ENCODE measurements at places on chromosomes 13 and 19.

DNA sequence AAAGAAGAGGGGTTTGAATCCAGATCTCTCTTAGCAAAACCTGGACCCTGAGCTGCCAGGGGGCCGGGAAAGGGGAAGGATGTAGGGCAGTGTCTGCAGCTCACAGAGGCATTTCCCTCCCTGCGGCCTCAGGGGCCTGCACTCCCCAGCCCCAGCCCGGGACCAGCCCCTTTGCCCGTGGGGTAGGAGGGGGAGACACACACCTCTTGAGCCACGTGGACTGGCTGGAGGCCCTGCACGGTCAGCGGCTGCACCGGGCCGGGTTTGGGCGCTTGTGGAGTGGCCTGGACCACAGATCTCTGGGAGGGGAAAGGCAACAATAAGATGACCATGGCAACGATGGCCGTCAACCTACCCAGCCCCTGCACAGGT, 26.9 kb downstream of the RFX1 start:
- DNase-seq = no peak

DNA sequence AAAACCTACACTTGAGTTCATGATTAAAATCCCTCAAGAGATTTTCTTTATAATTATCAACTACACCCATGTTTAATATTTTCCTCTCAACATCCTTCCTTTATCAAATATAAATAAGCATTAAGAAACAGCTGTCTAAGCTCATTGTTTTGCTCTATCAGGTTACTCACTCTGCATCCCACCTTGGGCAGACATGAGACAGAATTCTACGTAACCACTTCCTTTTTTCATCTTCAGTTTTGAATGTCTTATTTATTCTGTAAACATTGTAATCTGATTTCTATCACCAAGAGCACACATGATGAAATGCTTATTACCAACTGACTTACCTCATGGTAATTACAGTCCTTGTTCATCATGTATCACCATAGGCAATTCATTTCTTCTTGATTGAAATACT, 1256.6 kb upstream of the ATXN8OS start:
- DNase-seq = no peak

DNA sequence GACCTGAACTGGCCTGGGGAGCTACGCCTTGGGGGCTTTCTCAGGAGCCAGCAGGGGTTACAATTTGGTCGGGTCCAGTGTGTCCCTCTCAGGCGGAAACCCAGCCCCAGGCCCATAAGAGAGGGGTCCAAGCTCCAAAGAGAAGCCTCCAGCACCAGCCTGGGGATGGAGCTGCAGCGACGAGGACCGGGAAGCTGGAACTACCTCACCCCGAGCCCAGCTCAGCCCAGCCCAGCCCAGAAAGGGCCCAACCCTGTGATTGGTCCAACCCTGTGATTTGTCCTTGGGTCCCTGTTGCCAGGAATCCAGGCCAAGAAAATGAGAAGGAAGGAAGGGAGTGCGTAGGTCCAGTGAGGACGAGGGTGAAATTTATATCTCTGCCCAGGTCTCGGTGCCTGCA, 24.1 kb downstream of the CLEC4M start:
- no peak for DNase-seq

GRCh38 chr19:49434907-49435583, 6.3 kb downstream of the SLC17A7 start:
- no peak for DNase-seq

DNA sequence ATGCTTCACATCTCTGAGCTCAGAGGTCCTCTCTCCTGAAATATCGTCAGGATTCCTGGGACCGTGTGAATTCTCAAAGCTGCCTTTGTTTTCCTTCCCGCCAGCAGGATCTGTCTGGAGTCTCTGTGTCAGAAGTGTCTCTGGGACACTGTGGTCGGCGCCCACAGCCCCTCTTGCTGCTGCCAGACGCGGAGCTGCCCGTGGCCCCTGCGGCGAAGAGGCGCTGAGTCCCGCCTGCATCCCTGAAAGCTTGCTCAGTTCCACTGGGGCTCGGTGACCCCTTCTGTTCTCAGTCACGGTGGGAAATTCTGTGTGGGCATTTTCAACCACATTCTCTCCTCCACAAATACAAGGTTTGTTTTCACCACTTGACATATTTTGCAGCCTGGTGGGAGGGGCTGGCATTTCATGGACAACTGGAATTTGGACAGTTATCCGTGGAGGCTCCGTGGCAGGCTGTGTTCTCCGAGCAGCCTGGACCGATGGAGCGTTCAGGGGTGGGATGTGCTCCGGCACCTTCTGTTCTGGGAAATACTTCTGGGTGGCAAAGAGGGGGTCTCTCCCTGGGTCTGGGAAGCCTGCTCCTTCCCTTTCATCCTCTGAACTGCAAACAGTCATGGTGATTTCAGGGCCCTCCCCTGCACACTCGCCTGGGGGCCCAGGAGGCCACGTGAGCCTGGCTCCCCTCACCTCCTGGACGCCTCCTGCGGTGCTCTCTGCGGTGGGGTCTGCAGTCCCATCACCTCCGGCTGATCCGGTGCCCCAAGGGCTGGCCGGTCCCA, 42.6 kb upstream of the GRTP1 start:
- DNase-seq = no peak

DNA sequence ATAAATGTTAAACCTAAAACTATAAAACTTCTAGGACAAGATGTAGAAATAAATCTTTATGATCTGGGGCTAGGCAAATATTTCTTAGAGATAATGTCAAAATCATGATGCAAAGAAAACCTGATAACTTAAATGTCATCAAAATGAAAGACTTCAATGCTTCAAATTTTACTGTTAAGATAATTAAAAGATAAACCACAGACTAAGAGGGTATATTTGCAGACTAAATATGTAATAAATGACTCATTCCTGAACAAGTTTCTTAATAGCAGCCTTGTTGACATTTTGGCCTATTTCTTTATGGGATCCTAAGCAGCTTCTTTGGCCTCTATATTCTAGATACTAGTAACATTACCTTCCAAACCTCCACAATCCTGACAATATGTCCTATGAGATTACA, 2878.3 kb upstream of the PCDH20 start:
- no peak for DNase-seq

GRCh38 chr13:40664350-40665125, 1.9 kb downstream of the FOXO1 start:
- peak; percentile 59 for DNase-seq

- DNase-seq = no peak
These were observed 2.7 kb downstream of the CCDC9 start for GRCh38 chr19:47258895-47259555.

GRCh38 chr13:101155920-101156319, 260.4 kb downstream of the NALCN start:
- DNase-seq = no peak

DNA sequence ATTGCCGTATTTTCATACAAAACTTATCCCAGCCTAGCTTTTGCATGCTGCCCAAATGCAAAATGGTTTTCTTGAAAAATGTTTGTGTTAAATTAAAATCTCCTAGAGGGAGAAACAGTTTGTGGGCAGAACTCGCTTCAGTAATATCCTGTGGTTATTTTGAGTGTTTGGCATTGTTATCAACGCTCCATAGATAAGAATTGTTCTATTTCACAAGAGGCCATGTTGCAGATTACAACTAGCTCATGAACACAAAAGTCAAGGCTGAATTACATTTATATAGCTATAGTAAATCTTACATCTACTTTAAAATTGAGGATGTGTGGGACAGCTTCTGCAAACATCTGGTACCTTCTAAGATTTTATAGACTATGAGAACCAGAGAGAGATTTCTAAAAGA, 447.9 kb downstream of the DCT start:
- no peak for DNase-seq

DNA sequence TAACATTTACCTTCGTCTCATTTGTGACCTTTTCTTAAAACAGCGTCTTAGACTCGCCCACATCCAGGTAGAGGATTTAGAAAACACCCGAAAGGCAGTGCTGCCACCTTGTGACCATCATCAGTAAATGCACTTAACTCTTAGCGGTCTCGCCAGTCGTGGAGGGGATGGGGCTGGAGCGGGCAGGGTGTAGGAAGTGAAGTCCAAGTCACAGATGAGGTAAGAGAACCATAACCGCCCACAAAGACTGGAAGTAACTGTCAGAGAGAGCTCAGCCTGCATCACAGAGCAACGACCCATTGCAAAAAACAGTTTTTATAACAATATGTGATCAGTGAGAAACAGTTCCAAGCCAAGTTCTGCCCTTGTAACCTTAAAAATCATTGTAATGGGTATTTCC, 10.7 kb upstream of the CEACAM3 start:
- peak; percentile 72 for DNase-seq

DNA sequence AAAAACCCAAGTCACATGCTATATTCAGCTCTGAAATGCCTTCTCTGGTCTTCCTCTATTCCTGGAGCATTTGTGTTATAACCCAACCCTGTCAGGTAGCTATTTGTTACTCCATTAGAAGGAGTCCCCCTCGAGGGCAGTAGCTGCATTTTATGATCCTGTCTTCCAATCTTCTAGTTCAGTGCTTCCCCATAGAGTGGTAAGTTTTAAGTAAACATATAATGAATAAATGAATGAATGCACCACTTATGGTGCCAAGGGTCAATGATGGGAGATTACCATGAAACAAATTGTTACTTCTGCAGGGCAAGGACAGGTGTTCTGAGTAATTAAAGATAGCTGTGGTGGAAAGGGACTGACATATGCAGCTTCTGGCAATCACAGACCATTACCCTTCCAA, 4.0 kb downstream of the RASL11A start:
- DNase-seq = no peak

DNA sequence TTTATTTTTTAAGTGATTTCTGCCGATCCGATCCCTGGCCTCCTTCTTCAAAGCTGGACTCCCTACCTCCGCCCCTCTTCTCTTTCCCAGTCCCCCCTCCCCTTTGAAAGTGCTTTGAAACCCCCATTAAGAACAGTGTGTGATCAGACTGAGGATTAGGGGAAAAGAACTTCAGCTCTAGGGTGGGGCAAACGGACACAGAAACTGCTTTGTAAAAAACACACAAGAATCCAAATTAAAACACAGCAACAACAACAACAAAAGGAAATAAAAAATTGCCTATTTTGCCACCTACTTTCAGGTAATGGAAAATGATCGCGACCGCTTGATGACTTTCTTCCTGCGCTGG, 1.4 kb downstream of the SPRY2 start:
- DNase-seq = no peak

DNA sequence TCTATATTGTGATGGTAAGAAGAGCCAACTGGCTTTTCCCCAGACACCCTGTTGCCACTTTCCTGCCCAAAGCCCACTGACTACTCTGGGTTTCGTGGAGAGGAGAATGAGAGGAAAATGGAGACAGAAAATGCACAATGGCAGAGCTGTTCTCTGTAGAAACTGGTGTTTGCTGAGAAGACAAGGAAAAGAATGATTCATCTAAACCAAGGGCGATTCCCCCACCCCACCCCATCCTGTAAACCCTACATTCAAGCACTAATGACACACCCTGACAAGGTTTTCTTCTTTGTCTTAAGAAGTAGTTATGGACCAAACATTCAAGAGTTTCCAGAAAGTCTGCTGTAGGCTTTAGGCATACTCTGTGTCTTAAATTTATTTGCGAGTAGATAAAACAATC, 68.8 kb downstream of the DOCK9 start:
- DNase-seq = peak; percentile 24

DNA sequence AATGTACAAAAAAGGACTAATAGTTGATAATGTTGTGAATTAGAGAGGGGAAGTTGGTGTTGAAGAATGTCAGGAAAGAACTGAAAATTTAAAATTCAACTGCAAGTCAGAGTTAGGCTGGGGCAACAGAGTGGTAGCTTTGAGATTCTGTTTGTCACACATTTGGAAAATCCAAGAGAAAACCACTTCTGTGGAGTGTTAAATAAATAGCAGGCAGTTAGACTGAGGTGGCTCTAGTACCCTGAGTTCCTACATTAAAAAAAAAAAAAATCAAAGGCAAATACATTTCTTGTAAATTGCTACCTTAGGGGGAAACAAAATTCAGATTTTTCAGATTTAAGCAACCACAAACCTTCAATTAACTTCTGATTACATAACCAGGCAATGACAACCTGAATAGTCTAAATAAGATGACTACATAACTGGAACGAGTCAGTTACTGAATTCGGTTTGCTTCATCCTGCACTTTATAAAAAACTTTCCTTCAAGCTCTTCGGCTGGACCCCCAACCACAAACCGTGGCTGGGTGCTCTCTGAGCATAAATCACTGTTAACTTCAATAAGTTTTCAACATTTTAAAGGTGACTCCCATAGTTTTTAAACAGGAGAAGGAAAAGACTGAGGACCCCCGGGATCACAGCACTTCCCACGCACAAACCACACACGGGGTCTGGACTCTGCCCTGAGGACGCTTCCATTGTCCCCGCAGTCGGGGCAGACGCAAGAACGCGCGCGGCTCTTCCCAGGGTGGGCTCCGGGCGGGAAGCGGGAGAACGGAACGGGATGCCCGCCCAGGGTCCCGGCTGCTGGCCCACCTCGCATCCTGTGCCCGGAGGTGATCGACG, 725 bp downstream of the ZNF682 start:
- peak; percentile 3 for DNase-seq

- DNase-seq = no peak
These were observed 406.8 kb downstream of the DACH1 start for GRCh38 chr13:71460211-71460610.

DNA sequence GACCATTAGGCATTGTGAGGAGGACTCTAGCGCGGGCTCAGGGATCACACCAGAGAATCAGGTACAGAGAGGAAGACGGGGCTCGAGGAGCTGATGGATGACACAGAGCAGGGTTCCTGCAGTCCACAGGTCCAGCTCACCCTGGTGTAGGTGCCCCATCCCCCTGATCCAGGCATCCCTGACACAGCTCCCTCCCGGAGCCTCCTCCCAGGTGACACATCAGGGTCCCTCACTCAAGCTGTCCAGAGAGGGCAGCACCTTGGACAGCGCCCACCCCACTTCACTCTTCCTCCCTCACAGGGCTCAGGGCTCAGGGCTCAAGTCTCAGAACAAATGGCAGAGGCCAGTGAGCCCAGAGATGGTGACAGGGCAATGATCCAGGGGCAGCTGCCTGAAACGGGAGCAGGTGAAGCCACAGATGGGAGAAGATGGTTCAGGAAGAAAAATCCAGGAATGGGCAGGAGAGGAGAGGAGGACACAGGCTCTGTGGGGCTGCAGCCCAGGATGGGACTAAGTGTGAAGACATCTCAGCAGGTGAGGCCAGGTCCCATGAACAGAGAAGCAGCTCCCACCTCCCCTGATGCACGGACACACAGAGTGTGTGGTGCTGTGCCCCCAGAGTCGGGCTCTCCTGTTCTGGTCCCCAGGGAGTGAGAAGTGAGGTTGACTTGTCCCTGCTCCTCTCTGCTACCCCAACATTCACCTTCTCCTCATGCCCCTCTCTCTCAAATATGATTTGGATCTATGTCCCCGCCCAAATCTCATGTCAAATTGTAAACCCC, 2.8 kb upstream of the CEACAM5 start:
- DNase-seq = no peak

DNA sequence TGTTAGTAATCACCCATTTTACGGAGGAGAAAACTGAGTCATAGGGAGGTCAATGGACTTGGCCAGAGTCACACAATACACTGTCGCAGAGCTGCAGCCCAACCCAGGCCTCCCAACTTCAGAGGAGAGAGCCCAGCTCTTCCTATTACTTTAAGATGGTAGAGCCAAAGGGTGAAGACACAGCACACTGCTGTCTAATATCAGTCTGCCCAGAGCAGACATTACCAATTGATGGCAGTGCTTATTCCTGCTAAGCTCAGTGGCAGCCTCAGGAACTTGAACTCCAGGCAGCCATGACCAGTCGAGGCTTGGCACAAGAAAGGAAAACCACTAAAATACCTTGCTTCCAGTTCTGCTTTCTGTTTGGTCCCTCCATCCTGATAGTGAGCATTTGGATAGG, 18.4 kb downstream of the TMEM150B start:
- DNase-seq = no peak

- no peak for DNase-seq
These were observed 16.4 kb downstream of the PEPD start for GRCh38 chr19:33505148-33505547.

- no peak for DNase-seq
These were observed 4.2 kb upstream of the WBP4 start for GRCh38 chr13:41056826-41057711.

Data from activated CD4-positive, alpha-beta T cell treated with anti-CD3 and anti-CD28 coated beads for 4 hours (primary cell).